NCI-H1417 (cell line): ENCODE measurements at places on chromosomes 1 and 21.

- no peak for DNase-seq
Observed at GRCh38 chr1:53948291-53948690, 2.1 kb downstream of the LRRC42 start.

DNA sequence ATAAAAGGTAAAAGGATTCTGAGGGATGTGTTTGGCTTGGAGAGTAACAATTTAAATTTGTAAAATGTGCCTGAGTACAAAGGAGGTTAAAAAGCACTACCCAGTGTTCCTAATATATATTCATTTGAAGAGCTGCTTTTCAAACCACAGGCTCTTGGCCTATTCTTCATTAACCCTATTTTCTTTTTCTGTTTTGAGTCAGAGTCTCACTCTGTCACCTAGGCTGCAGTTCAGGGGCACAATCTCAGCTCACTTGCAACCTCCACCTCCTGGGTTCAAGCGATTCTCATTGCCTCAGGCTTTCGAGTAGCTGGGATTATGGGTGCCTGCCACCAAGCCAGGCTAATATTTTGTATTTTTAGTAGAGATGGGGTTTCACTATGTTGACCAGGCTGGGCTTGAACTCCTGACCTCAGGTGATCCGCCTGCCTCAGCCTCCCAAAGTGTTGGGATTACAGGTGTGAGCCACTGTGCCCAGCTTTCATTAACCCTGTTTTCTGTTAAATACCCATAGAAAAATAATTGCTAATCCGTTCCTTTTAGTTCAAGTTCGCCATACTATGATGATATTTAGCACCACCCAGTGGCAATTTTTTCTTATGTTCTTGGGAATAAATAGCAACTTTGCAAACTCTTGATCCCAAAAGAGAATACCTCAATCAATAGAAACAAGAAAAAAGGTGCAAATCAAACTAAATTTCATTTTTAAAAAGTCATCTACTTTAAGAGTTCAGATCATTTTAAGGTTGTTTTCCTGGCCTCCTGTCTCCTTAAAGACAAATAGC lies 30.5 kb downstream of the ZBTB8OS start:
- no peak for DNase-seq

DNA sequence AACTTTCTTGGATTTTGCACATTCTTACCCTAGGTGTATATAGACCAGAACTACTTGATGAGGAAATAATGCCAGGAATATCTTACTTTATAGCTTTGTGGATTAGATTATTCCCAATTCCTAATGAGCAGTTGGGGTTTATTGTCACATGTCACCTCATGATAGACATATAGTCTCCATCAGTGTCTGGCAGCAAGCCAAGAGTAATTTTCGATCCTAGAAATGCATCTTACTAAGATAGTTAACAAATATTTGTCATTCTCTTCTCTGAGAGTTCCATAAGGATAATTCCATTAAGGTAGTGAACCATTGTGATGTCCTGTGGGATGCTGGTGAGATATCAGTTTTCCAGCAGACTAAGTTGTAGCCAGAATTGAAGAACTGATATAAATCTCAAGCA lies 1282.9 kb upstream of the B3GALT2 start:
- peak; percentile 76 for DNase-seq

DNA sequence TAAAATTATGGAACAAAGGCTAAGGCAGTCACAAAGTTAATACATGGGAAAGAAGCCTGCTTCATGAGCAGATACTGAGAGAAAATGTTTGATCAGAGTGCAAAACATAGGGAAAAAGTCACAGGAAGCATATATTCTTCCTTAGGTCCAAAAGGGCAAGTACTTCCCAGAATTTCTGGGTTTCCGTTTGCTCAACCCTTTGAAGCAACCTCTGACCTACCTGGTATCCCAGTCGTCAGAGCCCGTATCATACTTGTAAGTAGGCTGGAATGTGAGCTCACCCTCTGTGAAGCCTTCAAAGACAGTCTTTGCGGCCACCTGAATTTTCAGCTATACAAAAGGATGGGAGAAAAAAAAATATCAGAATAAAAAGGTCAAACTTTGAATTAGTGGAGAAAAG lies 20.5 kb upstream of the MTF1 start:
- DNase-seq, result no peak

- no peak for DNase-seq
Observed at GRCh38 chr1:213861841-213862240, 125.9 kb upstream of the PROX1 start.

- DNase-seq, result peak; percentile 23
Observed at GRCh38 chr1:204307334-204307883, 52.3 kb downstream of the PLEKHA6 start.

DNA sequence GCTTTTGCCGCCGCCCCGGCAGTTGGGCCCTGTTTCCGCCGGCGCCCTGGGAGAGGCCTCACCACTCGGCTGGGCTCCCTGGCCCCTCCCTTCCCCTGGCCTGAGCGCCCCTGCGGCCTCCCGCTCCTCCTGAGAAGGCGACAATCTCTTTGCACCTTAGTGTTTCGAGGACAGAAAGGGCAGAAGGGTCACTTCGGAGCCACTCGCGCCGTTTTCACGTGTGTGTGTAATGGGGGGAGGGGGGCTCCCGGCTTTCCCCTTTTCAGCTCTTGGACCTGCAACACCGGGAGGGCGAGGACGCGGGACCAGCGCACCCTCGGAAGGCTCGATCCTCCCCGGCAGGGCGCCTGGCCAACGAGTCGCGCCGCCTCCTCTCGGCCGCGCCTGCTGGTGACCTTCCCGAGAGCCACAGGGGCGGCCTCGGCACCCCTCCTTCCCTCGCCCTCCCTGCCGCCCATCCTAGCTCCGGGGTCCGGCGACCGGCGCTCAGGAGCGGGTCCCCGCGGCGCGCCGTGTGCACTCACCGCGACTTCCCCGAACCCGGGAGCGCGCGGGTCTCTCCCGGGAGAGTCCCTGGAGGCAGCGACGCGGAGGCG lies 432 bp upstream of the SIM2 start:
- peak; percentile 94 for DNase-seq

- no peak for DNase-seq
Observed at GRCh38 chr21:42683371-42684108, 30.1 kb downstream of the PDE9A start.

DNA sequence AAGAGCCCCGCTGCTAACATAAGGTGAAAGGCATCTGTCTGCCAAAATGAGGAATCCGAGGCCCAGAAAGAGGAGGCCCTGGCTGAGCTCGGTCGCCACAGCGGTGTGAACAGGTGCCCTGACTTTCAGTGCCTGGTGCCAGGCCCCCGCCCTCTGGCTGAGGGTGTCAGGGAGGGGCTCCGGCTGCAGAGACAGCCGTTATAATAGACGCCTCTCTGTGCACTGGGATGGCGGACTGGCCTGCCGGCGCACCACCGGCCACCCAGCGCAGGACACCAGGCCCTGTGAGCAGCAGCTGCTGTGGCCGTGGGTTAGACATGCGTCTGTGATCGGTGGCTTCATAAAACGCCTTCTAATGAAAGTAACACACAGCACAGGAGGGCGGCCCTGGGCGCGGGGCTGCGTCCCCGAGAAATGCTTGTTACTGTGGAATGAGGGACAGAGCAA lies 51.4 kb upstream of the ACTRT2 start:
- DNase-seq, result no peak

DNA sequence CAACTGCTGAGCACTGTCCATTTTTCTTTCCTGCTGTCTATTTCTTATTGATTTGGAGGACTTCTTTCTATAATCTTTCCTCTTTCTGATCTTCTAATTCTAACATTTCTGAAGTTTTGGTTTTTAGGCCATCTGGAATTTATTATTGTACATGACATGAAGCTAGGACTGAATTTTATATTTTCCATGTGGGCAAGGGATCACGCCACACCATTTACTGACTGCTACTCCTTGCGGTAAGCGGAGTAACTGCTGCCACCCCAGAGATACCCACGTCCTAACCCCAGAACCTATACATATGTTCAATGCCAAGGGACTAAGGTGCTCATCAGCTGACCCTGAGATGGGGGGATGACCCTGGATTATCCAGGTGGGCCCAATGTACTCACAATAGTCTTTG lies 70.6 kb downstream of the NPHP4 start:
- DNase-seq, result no peak

DNA sequence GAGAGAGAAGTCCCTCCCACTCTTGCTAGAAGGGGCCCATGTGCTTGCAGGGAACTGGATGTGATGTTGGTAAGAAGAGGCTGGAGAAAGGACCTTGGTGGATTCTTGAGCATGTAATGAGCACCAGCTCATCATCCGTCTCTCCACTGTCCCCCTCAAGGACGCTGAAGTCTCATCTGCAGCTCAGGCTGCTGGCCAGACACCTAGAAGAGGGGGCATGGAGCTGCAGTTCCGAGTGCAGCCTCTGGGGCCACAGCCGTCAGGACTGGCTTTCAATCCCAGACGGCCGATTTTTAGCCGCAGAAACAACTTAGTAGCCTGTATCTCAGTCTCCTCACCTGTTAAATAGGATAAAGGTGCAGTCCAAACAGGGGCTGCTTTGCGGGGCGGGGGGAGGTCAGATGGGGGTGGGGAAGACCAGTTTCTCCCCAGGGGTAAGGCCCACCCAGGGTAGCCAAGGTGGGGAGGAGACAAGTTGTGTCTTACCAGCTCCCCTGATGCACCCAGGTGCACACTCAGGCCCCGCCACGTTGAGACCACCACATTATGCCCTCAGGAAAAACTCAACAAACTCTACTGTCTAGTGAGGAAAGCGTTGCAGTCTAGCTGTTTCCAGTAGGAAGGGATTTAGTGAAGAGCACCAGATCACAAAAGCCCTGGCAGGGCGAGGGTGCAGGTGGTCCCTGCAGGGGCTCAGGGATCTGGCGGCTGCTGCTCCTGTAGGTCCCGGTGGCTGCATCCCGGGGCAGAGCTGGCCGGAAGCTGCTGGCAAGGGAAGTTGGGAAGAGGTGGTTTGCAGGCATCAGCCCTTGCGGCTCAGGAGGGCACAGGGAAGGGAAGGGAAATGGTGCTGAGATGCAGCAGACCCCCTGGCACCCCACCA lies 29.5 kb downstream of the LDLRAP1 start:
- DNase-seq, result no peak

GRCh38 chr1:183995322-183996039 lies 42.0 kb downstream of the COLGALT2 start:
- DNase-seq, result no peak

GRCh38 chr1:151814426-151814825 lies 9.2 kb upstream of the LINGO4 start:
- no peak for DNase-seq

- DNase-seq, result no peak
Observed at GRCh38 chr1:246784621-246785493, 60.6 kb downstream of the SCCPDH start.

GRCh38 chr21:42062236-42063022 lies 8.7 kb upstream of the UMODL1 start:
- peak; percentile 60 for DNase-seq

DNA sequence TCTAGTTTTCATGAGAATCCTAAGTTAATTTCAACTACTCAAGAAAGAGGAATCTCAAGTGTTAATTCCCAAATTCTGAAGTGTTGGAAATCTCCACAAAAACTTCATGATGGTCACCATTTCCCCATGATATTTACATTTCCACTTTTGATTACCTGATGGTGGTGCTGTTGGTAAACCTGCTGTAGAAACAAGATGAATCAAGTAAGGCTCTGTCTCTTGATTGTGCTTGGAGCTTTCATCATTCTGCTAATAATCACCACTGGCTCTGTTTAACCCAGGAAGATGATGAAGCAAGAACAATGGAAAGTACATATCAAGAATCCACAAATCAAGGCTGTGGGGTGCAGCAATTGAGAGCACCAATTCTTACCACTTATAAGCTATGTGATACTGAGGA lies 77.8 kb downstream of the C4BPA start:
- no peak for DNase-seq

- no peak for DNase-seq
Observed at GRCh38 chr1:3114846-3115245, 45.8 kb downstream of the PRDM16 start.

- no peak for DNase-seq
Observed at GRCh38 chr1:160544647-160545046, 21.6 kb upstream of the SLAMF6 start.

DNA sequence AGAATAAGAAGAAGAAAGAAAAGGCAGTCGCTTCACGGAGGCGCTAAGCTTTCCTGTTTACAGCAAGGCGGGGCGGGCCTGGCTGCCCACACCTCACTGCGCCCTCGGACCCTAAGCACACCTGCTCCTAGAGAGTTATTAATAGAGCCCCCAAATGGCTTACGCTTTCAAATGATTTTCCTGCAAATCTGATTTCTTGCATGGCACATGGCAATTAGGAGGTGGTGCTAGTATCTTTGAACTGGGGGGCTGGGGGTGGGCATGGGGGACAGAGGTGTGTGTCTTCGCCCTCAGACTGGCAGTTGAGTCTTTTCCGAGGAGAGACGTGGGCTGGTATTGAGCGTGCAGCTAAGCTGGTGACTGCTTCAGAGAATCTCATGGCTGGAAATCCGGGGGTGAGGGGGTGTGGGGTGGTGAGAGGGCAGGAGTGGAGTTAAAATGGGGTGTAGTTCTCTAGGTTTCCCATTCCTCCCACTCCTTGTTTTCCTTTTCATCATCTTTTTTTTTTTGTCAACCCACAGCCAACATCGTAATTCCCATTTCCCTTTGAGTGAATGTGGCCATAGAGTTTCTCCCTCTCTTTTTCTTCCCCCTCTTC lies 1.3 kb downstream of the S1PR1 start:
- DNase-seq, result no peak

DNA sequence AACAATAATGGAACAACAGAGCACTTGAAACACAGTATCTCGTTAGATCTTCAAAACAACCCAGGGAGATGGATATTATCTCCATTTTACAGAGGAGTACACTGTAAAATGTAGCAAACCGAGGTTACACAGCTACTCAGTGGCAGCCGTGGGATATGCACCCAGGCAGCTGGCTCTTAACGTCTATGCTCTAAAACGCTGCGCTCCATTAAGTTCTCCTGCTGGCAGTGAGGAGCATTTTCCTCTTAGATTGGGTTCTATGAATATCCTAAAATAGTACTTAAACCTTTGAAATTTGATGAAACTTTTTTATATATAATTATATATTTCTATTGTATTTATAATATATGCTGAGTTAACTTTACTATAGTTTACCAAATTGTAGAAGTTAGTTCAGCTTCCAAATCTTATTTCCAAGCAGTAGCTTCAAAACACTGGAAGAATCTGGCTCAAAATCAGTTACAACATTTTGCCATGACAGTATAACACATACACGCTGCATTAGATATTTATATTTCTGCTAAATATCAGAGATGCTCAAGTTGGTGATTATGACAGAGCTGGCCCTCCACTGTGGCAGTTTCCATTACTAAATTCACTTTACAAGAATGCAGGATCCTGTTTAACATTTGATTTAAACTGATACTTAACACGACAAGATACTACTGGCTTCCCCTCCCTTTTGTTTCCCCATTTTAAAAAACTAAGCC lies 49.5 kb downstream of the TGFBR3 start:
- no peak for DNase-seq

DNA sequence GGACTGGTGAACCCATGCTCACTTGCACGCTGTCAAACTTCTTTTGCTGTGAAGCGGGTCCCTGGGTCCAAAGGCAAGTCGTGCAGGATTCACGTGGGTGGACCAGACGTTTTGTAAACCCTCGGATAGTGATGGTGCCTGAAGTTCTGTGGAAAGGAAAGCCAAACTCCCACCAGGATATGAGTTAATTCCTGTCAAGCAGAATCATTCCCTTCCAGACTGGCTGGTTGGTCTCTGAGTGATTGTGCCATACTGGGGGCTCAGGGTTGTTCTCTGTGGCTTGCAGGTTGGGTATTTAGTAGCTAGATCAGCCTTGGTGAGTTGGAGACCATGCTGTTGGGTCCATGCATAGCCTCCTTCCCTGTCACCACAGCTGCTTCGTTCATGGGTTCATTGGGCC lies 32.7 kb upstream of the IGSF5 start:
- no peak for DNase-seq
